ENCODE measurements at places on chromosomes 4 and X.
A peak's percentile ranks its signal among the peaks of the same experiment; 100 is the strongest.

- no peak for DNase-seq
Measured at GRCh38 chr4:79585330-79585729, 177.3 kb upstream of the GK2 start.

DNA sequence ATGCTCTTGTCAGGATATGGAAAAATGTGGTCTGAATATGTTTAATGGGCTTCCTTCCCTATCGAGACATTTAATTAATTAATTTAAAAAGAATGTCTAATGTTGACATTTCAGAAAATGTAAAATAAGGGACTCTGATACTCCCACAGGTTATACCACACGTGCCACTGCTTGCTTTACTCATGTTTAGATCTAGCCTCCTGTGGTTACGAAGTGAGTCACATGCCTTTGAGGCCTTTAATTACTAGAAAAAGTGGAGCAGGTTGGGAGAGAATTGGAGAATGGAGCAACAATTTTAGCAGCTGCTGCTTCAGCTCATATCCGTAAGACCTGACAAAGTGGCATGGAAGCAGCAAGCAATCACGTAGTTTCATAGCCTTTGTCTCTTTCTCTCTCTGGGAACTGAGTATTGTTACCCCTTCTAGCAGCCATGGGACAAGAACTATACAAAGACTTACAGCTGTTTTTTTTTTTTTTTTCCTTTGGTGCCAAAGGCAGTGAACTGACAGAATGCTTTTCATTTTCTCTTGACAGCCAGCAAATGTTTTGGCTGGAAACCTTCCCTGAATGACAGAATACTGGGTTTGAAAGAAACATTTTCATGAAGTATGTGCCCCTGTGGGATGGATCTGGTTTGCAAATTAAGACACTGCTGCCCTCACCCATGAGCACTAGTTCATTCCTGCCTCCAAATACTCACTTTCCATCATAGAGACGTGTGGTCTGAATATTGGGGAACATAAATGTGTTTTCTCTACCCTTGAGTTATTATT is 355.1 kb upstream of the PABPC5 start:
- no peak for DNase-seq

GRCh38 chrX:135389717-135390116 is 32.0 kb upstream of the SMIM10L2A start:
- DNase-seq, result no peak

- DNase-seq, result no peak
Measured at GRCh38 chrX:97452283-97452682, 568.6 kb downstream of the RPA4 start.

GRCh38 chr4:41575207-41575606 is 37.2 kb downstream of the LIMCH1 start:
- no peak for DNase-seq

DNA sequence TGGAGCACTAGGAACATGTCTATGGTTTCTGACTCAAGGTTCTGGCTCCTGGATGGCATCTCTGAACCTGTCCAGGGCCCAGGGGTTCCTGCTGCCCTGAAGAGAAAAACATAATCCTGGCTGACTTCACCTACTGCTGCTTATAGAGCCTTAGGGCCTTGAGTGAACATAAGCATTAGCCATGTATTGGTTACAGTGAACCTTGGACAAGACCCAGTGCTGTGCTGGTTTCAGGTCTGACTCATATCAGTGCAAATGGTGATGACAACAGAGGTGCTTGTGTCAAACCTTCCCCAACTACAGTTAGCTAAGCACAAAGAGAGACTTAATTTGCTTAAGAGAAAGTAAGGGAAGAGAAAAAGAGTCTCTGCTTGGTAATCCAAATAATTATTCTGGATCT is 1047.2 kb downstream of the GLUD2 start:
- DNase-seq, result no peak

GRCh38 chr4:77185686-77186085 is 28.7 kb downstream of the CCNG2 start:
- no peak for DNase-seq

- no peak for DNase-seq
Measured at GRCh38 chr4:125303821-125304220, 10.9 kb upstream of the FAT4 start.

GRCh38 chr4:173046818-173047217 is 121.8 kb upstream of the GALNT7 start:
- no peak for DNase-seq

- no peak for DNase-seq
Measured at GRCh38 chr4:13797061-13797460, 169.5 kb upstream of the BOD1L1 start.

DNA sequence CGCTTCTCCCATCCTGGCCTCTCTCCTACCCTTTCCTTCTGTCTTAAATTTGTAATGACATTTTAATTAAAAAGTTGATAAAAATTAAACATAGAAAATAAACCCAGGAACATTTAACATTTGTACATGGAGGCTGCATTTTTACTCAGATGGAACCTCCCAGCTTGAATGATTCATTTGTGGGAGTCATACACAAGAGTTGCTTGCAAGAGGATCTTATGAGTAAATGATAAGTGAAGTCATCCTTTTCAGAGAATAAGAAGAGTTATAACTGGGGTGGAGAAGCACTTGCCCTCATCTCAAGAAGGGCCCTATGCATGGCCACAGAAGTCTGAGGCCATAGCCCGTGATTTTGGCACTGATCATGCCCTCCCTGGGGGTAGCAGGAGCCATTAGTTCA is 482.9 kb upstream of the BOD1L1 start:
- no peak for DNase-seq

GRCh38 chr4:164847967-164848649 is 28.9 kb upstream of the APELA start:
- no peak for DNase-seq

DNA sequence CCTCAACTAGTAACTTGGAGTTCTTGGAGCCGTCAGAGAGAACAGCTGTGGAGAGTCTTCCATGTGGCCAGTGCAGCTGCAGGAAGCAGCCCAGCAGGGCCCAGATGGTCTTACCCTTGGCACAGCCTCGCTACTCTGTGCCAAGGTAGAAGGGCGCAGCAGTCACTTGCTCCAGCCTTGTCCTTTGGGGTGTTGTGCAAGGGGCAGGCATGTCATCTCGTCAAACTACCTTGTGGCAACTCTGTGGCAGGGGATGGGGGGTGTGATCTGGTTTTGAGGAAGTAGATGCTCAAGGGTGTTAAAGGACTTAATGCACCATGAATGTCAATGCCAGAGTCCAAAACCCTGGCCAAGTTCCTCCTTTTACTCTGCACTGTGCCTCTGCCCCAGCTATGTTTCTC is 34.2 kb upstream of the TBC1D14 start:
- no peak for DNase-seq

- peak; percentile 16 for DNase-seq
Measured at GRCh38 chrX:13428053-13428786, 108.4 kb upstream of the ATXN3L start.

- DNase-seq, result no peak
Measured at GRCh38 chrX:73916931-73917667, 354.1 kb downstream of the CHIC1 start.

DNA sequence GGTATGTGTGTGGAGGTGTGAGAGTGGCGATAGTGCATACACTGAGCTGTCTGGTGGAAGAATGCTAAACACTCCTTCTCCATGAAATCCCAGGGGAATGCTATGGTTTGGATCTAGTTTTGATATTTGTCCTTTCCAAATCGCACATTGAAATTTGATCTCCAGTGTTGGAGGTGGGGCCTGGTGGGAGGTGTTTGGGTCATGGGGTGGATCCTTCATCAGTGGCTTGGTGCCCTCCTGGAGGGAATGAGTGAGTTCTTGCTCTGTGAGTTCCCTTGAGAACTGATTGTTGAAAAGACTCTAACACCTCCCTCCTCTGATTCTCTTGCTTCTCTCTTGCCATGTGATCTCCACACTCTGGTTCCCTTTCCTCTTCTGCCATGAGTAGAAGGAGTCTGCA is 114.1 kb upstream of the HHIP start:
- DNase-seq, result no peak

GRCh38 chrX:93875621-93876282 is 201.7 kb downstream of the FAM133A start:
- DNase-seq, result no peak

GRCh38 chr4:77021614-77022089 is 54.1 kb downstream of the CCNI start:
- no peak for DNase-seq

GRCh38 chr4:188722911-188723310 is 583.7 kb downstream of the TRIML1 start:
- DNase-seq, result no peak

DNA sequence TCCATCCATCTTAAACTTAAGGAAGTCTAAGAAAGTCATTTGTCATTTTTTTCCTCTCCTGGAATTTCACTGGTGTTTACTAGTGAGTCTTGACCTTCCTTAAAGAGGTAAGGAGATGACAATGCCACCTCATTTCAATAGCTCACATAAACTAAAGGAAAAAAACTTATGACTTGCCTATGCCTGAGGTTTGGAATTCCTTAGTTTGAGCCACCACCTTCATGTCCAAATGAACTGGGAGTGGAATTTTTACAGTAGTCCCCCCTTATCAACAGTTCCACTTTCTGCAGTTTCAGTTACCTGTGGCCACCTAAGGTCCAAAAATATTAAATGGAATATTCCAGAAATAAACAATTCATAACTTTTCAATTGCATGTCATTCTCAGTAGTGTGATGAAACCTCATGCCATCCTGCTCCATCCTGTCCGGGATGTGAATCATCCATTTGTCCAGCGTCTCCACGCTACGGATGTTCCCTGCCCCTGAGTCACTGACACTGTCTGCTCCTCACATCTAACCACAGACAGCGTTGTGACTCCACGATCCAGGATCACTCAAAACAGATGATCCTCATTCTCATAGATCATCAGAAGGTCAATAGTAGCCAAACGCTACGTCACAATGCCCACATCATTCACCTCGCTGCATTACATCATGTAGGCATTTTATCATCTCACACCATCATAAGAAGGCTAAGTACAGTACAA is 177.4 kb downstream of the SH3KBP1 start:
- DNase-seq, result no peak

DNA sequence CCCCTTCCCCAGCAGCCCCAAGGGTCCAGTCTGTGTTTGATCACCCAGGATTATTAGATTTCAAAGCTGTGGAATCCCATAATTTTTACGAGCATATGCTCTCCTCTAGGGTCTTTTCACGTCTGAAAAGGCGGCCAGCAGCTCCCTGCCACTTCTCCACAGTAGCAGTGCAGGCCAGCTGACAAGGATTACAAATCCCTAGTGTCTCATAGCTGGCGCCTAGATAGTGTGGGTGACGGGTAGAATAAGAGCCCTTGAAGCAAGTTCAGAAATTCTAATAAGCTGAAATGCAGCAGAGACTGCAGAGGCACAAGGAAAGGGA is 79.4 kb downstream of the RLIM start:
- DNase-seq, result no peak

GRCh38 chr4:182619660-182620059 is 297.5 kb downstream of the DCTD start:
- no peak for DNase-seq

GRCh38 chrX:10728806-10729389 is 108.5 kb upstream of the MID1 start:
- DNase-seq, result no peak

DNA sequence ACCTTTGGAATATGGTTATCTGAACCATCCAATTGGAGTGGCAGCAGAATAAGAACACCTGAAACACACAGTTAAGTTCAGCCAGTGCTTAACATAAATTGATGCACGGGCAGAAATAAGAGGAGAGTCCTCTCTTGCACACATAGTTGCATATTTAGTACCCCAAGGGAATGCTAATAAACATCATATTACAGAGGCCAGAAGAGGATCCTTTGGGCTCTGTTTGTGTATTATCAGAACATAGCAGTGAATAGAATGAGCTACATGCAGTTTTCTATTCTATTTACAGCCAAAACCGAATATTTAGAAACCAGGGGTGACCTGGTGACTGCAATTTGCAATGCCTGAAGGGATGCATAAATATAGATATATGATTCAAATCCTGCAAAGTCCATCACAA is 300.8 kb upstream of the GALNT7 start:
- no peak for DNase-seq

DNA sequence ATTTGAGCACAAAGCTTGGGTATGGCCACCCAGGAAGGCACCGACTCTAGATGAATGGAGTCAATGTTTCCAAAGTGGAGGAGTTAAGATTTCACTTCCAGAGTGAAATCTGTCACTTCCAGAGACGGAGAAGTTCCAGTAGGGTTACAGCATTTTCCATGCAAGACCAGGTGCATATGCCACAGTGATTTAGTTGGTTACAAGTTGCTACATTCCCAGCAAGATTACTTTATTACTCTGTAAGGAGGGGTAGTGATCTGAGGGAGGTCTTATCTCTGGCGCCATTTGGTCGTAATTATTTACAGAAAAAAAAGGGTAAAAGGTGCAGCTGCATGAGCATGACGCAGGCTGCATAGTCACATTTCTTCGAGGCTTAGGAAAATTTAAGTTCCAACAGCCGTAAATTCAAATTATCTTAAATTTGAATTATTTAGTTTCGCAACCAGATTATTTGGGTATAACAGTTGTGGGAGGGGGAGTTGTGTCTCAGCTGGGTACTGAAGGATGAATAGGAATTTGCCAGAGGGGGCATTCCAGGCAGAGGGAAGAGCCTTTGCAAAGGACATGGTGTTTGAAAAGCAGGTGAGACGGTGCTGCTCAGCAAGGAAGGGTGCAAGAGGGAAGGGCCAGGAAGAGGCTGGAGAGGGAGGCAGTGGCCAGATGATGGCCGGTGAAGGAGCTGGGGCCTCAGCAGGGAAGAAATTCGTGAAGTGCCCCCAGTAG is 17.4 kb upstream of the AFAP1 start:
- DNase-seq, result no peak

DNA sequence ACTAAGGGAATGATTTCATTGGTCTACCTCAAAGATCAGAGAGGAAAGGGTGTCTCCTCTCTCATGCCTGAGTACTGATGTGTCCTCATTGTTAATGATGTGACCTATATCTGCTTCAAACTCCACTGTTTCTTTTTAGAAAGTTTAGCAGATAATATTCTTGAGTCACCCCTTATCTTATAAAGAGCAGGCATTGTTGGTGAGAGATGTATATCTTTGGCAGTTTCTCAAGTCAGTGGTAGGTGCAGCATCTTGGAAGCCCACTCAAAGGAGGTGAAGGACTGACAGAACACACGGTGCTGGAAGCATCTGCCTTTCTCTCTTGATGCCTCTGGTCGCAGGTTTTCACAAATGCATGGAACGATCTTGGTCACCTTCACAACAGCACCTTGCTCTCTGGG is 71.2 kb downstream of the ZNF518B start:
- DNase-seq, result no peak

- DNase-seq, result no peak
Measured at GRCh38 chr4:17283251-17283650, 228.6 kb downstream of the QDPR start.

- no peak for DNase-seq
Measured at GRCh38 chr4:113607147-113607720, 154.3 kb downstream of the CAMK2D start.

GRCh38 chrX:38332505-38332904 is 5.2 kb upstream of the RPGR start:
- DNase-seq, result no peak

DNA sequence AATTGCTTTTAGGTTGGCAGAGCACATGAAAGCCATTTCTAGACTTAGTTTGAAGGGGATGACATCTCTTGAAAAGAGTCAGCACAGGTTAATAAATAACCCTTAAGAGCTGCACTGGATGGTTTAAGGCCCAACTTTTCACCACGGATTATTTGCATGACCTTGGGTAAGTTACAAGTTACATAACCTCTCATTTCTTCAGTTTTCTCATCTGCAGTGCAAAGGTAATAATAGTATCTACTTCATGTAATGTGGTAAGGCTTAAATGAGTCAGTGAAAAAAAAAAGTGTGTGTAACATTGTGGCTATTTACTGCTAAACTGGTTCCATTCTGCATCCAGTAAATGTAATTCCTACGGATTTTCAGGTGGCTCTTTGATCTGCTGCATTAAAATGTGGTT is 715.8 kb downstream of the CCSER1 start:
- no peak for DNase-seq

- no peak for DNase-seq
Measured at GRCh38 chrX:43970528-43970927, 2.7 kb downstream of the NDP start.

Data from activated naive CD4-positive, alpha-beta T cell treated with Interleukin-2 at 50 U/mL for 16 hours (primary cell).